ENCODE measurements at places on chromosomes 7 and 10.
A peak's percentile ranks its signal among the peaks of the same experiment; 100 is the strongest.

DNA sequence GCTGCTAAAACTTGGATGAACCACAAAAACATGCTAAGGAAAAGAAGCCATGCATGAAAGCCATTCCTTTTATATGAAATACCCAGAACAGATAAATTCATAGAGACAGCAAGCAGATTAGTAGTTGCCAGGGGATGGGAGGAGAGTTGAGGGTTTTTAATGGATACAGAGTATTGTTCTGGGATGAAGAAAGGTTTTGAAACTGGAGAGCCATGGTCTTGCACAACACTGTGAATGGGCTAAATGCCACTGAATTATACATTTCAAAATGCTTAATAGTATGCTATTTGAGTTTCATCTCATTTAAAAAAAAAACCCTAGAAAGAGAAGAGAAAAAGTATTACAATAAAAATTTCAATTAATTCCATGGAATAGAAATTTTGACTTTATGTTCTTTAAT lies 154.3 kb downstream of the GNAT3 start:
- no peak for DNase-seq

DNA sequence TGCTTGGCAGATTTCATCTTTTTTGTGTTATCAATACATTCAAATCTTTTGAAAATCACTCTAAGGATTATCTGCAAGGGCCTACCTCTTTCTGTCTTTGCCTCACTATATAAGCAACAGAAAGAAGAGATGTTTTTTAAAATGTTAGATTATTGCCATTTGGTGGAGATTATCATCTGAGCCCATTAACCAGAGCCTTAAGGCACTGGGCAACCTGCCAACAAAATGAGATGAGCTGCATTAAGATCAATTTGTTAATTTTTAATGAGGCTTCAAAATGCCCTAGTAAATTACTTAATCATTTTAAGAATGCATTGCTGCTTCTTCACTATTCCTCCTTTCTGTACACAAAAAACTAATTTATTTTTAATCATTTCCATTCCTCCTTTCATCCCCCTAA lies 314.1 kb downstream of the SNX13 start:
- DNase-seq, result no peak

DNA sequence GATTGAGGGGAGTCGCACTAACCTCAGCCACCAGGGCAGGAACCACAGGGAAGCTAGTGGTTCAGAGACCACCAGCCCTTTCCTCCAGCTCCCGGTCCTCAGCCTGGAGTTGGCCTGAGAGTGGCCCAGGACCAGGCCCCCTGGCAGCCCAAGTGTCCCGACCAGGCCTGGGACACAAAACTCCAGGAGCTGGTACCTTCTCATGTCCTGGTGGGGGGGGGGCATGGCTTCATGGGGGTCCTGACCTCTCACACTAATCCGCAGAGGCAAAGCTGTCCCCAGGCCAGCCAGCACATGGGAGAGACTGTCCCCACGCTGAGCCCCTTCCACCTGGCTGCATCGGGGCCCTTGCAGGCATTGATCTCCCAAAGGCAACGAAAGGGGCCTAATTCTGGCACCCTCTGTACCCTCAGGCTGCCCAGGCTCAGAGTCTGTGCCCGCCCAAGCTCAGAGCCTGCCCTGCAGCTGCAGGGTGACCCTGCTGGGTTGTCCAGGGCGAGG lies 28.2 kb downstream of the GPRIN2 start:
- no peak for DNase-seq

GRCh38 chr10:88731296-88731695 lies 25.2 kb downstream of the LIPK start:
- peak; percentile 67 for DNase-seq

- DNase-seq, result no peak
Measured at GRCh38 chr10:126014309-126014708, 117.9 kb downstream of the FANK1 start.

- DNase-seq, result peak; percentile 55
Measured at GRCh38 chr10:134247-135131, 766 bp upstream of the ZMYND11 start.

- no peak for DNase-seq
Measured at GRCh38 chr7:110854166-110854565, 236.8 kb upstream of the LRRN3 start.

GRCh38 chr7:74134117-74134620 lies 40.0 kb upstream of the EIF4H start:
- DNase-seq, result peak; percentile 94

- DNase-seq, result no peak
Measured at GRCh38 chr7:38973760-38974159, 3.9 kb upstream of the POU6F2 start.

GRCh38 chr7:106425017-106425719 lies 140.4 kb upstream of the NAMPT start:
- peak; percentile 99 for DNase-seq

DNA sequence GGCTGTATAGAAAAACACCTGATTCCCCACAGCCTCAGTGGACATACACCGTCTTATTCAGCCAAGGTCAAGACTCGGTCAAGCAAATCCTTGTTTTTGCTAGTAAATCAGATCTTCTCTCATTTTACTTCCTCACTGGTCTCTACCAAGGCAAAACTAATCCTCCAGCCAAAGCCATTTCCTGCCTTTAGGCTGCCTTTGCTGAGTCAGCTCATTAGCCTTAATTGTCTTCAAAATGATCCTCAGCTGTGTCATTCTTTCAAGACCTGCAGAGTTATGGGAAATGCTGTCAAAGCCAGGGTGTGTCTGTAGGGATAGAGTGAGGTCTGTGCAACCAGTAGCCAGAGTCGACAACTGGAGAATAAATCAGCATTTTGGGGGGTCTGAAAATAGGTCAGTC lies 107.2 kb upstream of the FAM180A start:
- no peak for DNase-seq

DNA sequence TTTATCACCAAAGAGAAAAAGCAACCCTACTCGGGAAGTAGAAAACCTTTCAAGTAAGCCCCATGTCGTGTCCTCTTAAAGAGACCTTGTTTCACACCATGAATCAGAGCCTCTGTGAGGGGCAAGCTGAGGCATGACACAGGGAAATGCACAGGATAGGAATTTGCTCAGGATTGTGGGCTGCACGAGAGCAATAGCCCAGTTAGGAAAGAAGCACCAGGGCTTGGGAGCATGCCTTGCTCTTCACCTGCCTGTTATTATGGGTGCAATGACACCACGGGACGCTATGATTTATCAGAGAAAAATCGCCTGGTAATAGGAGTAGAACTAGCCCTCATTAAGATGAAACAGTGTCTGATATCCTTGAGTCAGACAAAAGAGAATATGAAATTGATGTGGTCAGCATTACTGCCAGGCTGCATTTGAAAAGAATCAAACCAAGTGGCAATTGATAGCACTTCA lies 562.9 kb upstream of the NRP1 start:
- DNase-seq, result no peak

- DNase-seq, result no peak
Measured at GRCh38 chr7:50462361-50462760, 12.2 kb upstream of the FIGNL1 start.

- peak; percentile 85 for DNase-seq
Measured at GRCh38 chr7:74449809-74450397, 3.8 kb upstream of the GTF2IRD1 start.
